ENCODE measurements at places on chromosomes 7 and 10.

DNA sequence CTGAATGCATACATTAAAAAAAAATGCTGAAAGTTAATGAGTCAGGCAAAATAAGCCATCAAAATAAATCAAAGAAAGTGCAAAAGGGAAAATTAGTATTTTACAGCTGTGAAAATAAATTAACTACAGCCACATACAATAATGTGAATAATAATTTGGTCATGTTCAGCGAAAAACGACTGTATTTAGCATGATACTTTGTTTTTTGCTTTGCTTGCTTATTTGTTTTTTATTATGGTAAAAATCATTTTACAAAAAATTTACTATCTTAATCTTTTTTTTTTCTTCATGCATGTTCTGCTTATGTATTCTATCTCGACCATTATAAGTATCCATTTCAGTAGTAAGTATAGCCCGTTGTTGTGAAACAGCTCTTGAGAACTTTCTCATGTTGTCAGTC is 77.1 kb downstream of the RAB18 start:
- DNase-seq = no peak

- DNase-seq = no peak
Measured at GRCh38 chr7:116630932-116631671, 40.9 kb upstream of the MET start.

DNA sequence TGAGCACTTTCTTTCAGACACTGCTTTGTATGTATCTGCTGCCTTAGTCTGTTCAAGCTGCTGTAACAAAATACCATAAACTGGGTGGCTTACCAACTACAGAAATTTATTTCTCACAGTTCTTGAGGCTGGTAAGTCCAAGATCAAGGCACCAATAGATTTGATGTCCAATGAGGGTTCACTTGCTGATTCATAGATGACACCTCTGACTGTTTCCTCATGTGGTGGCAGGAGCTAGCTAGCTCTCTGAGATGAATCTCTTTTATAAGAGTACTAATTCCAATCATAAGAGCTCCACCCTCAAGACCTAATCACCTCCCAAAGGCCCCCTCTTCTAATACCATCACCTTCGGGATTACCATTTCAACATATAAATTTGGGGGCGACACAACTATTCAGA is 76.6 kb upstream of the ADO start:
- DNase-seq = no peak

DNA sequence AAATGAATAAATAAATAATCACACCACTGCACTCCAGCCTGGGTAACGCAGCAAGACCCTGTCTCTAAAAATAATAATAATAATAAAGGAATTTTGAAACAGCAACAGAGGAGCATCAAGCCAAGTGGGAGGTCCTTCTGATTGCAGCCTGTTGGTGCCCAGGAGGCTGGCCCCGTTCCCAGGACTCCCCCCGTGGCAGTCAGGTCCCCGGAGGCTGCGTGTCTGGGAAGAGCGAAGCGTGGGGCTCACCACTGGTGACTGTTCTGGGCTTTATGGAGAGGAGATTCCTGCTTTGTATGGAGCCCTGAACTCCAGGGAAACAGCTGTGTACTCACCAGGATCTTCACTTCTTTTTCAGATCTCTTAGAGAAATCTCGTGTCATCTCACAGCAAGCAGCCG is 19.3 kb upstream of the MYH16 start:
- DNase-seq = no peak

DNA sequence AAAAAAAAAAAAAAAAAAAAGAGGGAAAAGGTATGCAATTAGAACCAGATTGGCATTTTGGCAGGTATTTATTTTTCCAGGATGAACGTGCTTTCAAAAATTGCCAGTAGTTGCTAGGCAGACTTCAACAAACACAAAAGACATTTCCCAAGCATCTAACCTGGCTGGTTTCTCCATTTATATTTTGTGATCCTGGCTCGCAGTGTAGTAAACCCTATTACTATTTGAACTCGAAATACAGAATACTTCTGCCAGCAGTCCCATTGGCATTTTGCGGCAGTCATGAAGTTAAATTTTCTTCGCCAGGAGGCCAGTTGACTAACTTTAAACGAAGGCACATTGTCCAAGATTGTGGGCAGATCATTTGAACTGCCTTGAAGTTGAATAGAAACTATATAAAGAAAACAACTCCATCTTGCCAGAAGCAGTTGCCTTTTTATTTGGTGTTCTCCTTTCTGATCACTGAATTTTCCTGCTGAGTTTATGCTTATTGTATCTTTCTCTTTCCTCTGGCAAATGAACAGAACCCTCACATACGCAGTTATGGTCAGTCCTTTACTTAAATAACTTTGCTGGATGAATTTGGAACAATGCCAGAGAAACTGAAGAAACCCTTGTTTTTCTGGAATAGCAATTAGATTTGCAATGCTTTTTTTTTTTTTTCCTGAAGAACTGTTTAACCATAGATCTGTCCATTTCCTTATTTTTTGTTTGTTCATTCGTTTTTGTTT is 132.9 kb downstream of the BICC1 start:
- peak; percentile 2 for DNase-seq

DNA sequence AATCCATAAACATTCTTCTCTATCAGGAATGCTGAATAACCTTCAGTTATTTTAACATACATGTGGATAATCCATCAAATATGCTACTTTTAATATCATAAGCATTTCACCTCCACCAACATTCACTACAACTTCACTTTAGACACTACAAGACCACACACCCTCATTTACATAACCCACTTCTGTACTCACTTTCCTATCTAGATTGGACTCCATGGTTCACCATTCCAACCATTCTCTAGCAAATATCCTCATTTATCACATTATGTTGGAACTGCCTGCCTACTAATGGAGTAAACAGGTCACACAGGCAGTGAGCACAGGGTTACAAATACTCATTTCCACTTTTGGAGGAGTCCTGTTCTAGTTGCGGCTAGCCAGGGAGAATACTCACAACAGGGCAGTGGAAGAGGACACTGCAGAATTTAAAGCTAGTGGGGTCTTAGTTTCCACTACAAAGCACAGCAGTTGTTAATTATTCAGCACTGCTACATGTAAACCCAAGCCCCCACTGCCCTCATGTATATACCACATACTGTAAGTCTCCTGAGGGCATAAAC is 18.4 kb downstream of the SNX13 start:
- DNase-seq = no peak

DNA sequence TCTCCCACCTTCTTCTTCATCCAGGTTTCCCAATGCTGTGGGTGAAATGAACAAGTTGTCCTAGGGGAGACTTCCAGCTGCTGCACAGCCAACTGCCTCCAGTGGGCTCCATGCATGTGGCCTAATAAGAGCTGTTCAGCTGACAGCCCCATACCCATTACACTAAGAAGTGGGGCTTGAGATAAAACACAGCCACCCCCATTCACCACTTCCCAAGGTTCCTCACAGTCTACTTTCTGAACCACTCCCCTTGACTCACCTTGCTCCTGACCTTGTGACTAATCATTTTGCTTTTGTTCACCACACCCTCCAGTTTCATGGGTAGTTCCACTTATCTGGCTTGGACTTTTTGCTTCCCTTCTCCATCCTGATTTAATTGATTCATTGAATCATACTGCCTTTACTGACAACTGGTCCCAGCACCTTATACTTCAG is 119.3 kb downstream of the CABCOCO1 start:
- DNase-seq = no peak

DNA sequence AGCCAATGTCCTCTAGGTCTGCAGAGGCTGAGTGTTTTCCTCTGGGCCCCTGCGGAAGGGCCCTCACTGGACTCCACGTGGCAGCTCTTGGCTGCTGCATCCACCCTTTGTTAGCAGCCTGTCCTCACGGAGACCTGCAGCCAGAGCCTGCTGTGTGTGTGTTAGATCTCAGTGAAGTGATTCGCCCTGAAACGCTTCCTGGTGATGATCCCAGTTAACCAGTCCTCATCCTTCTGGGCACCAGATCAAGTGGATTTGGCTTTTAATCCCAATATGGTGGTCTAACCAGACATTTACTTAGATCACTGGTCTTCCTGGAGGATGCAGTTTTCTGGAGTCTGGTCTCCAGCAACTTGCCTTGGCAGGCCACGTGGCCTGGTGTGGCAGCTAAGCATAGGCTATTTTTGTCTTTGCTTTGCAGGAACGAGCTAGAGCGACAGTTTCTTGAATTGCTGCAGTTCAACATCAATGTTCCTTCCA is 39.5 kb upstream of the GJD4 start:
- no peak for DNase-seq

DNA sequence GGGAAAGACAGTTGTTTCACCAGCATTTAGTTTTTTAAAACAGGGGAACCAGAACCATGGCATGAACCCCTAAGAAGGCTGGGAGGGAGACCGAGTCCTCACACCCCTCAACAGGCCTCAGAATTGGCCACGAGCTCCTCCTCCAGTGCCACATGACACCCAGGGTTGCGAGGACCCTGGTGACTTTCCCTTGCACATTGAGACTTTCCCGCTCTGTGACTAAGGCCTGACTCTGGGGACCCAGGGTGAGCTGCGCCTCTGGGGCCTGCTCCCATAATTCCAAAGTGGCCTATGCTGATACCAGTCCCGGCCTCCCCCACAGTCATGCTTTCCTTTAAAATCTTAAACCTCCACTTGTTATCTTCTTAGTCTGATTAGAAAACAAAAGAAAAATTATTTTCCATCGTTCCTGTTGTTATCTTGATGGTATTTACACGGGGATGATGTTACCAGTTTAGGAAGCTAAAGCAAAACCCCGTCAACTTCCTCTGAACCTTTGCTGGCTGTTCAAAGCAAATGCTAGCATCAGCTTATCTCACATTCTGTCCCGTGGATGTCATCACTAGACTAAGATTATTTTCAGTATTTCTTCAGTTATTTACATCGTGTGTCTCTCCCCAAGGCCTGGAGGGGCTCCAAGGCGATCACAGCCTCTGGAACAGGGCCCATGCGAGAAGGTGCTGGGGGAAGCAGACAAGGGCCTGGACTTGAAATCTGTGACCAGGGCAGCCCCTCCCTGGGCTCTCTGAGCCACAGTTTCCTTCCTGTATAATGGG is 42.1 kb downstream of the FAM53B start:
- DNase-seq = peak; percentile 53

DNA sequence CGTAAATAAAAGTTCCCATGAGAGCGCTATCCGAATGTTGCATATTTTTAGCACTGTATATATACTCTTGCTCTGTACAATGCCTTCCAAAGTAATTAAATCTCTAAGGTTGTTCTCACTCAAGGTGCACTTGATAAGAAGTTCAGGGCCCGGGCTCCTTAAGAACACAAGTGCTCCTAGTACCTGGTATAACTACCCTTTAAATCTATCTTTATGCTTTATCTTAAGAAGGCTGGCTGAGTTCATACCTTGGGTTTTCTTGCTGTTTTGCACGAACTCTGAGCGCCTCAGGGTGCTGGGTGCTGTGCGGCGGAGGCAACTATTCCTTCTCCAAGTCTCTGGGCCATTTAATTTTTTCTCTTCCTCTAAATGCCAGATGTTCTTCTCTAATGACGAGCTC is 80.4 kb downstream of the DNMBP start:
- no peak for DNase-seq

DNA sequence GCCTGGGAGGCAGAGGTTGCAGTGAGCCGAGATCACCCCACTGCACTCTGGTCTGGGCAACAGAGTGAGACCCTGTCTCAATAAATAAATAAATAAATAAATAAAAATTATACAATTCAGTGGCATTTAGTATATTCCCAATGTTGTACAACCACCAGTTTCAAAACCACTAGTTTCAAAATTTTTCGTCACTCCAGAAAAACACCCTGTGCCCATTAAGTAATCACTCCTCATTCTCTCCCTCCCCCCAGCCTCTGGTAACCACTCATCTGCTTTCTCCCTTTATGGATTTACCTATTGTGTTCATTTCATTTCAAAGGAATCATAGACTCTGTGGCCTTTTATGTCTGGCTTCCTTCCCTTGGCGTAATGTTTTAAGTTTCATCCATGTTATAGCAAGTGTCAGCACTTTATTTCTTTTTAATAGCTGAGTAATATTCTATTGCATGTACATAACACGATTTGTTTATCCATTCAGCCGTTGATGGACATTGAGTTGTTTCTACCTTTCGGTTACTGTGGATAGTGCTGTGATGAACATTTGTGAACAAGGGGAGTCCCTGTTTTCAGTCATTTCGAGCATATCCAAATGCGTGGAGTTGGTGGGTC is 29.4 kb upstream of the GOLGA7B start:
- DNase-seq = no peak

- DNase-seq = no peak
Measured at GRCh38 chr7:90407484-90407821, 4.2 kb downstream of the CLDN12 start.

DNA sequence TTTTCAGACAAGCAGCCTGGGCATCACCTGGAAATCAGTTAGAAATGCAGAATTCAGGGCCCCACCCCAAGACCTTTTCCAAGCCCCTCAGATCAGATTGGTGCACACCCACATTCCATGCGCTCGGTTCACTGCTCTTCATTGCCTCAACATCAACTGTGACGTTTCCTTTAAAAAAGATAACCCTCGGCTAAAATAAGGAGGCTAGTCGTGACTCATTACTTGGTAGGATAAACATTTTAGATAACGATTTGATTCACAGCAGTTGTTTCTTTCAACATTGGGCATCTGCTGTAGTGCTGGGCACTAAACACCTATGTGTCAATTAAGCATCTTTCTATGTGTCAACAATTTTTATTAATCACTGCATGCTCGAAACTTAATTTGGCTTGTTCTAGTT is 191.1 kb upstream of the LRGUK start:
- no peak for DNase-seq
